Psoas muscle (tissue), 8 donors: ENCODE measurements at places on chromosomes 16 and 17. TPM values are rescaled to one million over a fixed set of nuclear protein-coding genes. Genes with fewer than 3 reads are reported as not detected.

Gene TNRC6A
- total RNA-seq, result 14.5 TPM

Gene RGS11
- total RNA-seq, result 2.6 TPM

Gene RNF157
- 50.6 TPM for total RNA-seq

Gene MAPK8IP3
- 31.6 TPM for total RNA-seq

Gene BBS2
- 29.8 TPM for total RNA-seq

Gene CTF1
- total RNA-seq, result 9.0 TPM

Gene YPEL3
- total RNA-seq, result 47.1 TPM

Gene KRT32
- total RNA-seq, result not detected

Gene MYO15A
- total RNA-seq, result 0.76 TPM

Gene TMEM132E
- not detected for total RNA-seq

Gene SEPTIN12
- total RNA-seq, result not detected

Gene HOXB6
- total RNA-seq, result 3.3 TPM

Gene HAS3
- 1.1 TPM for total RNA-seq

Gene LPCAT2
- 2.1 TPM for total RNA-seq

Gene FGF11
- total RNA-seq, result 21.1 TPM
